ENCODE measurements at places on chromosomes 1 and 21. TPM values are rescaled to one million over a fixed set of nuclear protein-coding genes. Genes with fewer than 3 reads are reported as not detected.

Gene CLDN19
- not detected for total RNA-seq

Gene NR1I3
- total RNA-seq, result not detected

Gene PCP4
- total RNA-seq, result not detected

Gene RGS8
- under 0.01 TPM for total RNA-seq

Gene USH2A
- total RNA-seq, result under 0.01 TPM

Gene IGSF8
- 30.9 TPM for total RNA-seq

Gene IGSF9
- total RNA-seq, result not detected

Gene TENT5C
- total RNA-seq, result 1.1 TPM

Gene PRKAA2
- total RNA-seq, result 7.3 TPM
